ENCODE measurements at places on chromosomes 3 and 15.

GRCh38 chr3:53254509-53255422, 1.1 kb downstream of the TKT start:
- peak; percentile 54 for DNase-seq

DNA sequence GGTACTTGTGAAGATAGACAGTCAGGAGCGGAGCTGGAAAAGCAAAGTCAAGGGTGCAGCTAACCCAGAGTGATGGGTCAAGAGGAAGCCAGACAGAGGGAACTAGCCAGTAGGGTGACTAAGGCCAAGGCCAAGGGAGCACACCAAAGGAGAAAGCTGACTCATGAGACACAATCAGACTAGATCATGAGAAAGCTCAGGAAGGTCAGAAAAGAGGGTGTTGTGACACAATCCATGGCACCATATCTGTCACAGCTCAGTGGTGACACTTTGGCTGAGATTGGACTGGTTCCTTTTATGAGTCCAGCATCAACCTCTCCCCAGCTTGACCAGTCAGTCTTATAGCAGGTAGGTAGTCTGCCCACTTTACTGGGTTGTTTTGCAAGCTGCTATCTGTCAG, 22.2 kb downstream of the P2RY1 start:
- no peak for DNase-seq

- DNase-seq: no peak
Observed at GRCh38 chr3:111694471-111694870, 99.3 kb upstream of the ZBED2 start.

- peak; percentile 85 for DNase-seq
Observed at GRCh38 chr3:64088408-64089205, 65.3 kb upstream of the PSMD6 start.

GRCh38 chr15:76193934-76194333, 117.3 kb downstream of the ETFA start:
- no peak for DNase-seq

GRCh38 chr3:164417955-164418354, 660.3 kb downstream of the SI start:
- DNase-seq: no peak

All from kidney glomerular epithelial cell (primary cell).